ENCODE measurements at places on chromosomes 13 and 19.

DNA sequence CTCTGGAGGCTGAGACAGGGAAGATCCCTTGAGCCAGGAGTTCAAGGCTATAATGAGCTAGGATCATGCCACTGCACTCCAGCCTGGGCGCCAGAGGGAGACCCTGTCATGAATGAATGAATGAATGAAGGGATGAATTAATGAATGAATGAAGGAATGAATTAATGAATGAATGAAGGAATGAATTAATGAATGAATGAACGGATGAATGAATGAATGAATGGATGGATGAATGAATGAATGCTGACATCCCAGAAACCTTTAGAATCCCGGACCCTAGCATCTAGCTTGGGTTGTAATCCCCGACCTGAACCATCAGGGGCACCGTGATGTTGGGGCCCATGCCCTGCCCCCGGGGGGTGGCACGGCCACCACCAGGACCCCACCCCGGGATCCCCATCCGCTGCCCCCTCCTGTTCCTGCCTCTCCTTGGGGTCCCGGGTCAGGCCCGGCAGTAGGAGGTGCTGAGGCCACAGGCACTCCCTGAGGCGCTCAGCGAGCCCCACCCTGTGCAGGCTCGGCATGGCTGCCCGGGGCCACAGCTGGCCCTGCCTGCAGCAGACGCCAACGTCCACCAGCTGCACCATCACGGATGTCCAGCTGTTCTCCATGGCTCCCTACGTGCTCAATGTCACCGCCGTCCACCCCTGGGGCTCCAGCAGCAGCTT lies 3.4 kb downstream of the EBI3 start:
- no peak for DNase-seq

DNA sequence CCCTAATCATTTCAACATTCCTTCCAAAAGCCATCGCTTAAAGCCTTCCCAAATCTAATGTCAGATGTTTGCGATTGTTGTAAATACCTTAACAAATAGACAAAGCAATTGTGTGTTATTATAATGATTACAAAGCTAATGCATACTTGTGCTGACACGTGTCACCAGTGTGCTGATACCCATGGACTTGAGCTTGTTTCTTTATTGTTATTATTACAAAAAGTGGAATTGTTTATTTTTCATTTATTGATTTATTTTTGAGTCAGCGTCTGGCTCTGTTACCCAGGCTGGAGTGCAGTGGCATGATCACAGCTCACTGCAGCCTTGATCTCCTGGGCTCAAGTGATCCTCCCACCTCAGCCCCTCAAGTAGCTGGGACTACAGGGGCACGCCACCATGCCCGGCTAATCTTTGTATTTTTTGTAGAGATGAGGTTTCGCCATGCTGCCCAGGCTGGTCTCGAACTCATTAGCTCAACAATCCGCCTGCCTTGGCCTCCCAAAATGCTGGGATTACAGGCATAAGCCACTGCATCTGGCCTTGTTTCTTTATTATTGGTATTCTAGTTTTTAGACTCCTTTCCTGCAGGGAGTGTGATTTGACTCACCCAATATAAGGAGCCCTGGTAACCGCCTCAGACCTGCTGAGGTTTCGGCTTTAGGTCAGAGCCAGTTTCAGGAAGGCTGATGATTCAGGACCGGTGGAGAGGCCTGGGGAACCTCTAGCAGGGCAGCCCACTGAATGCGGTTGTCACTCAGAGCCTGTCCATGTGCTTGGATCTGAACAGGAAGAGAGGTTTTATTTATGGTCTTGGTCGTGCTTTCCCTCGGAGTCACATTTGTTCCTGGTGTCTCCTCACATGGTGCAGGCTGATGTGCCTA lies 2.1 kb upstream of the FBXO17 start:
- DNase-seq, result no peak

GRCh38 chr19:45616704-45617017 lies 14.6 kb upstream of the GPR4 start:
- DNase-seq, result no peak

DNA sequence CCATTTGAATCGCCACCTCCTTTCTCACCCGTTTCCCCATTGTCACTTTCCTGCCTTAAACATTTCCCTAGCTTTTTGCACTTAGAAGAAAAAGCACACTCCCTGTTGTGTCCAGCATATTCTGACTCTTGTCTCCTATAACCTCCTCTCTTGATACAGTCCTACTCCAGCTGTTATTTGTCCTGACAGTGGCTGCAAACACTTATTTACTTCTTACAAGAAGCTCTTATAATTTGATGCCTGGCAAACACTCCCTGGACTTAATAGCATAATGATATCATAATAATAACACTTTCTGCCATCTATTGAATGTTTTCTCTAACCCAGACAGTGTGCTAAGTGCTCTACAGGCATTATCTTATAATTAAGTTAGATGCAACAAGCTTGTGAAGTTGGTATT lies 76.6 kb downstream of the DGKH start:
- no peak for DNase-seq

- no peak for DNase-seq
Measured at GRCh38 chr13:58238972-58239773, 607.6 kb downstream of the PCDH17 start.

- no peak for DNase-seq
Measured at GRCh38 chr13:43285933-43286597, 262.7 kb downstream of the DNAJC15 start.

GRCh38 chr13:110714797-110715394 lies 1.4 kb downstream of the ING1 start:
- DNase-seq, result no peak

- DNase-seq, result no peak
Measured at GRCh38 chr13:97496511-97496910, 62.5 kb downstream of the RAP2A start.

All from AG09319 (cell line).